Pons (tissue), 1 donor: ENCODE measurements at places on chromosomes 5 and 9.
A peak's percentile ranks its signal among the peaks of the same experiment; 100 is the strongest.

DNA sequence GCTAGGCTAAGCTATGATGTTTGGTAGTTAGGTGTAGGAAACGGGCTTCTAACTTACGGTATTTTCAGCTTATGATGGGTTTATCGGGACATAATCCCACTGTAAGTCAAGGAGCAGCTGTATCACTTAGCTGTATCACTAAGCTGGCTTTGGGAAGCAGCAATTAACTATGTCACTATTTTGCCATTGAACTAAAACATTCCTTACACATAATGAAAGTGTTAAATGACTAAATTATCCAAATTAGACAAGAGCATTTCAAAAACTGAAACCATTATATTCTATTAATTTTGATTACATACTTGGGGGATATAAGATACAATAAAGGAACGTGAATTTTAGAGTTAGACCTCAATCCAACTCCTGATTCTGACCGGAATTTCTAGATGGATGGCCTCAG is 188.3 kb downstream of the AGTPBP1 start:
- no peak for DNase-seq

GRCh38 chr5:36885566-36886485 is 9.3 kb downstream of the NIPBL start:
- DNase-seq: no peak

DNA sequence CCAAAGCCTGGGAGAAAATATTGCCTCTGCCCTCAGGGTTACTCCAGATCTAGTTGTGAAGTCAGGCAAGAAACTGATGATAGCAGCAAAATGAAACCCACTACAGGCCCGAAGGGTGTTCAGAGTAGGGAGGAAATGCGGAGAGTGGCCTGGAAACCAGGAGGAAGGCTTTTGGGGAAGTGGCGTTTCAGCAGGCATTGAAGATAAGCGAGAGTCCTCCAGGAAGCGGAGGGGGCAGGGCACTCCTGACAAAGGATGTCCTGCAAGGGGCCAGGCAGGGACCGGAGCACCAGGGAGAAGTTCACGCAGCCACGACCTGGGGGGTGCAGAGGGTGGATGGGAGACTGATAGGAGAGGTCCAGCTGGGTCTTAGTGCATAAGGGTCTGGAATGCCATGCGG is 7.8 kb upstream of the FOXI1 start:
- DNase-seq: peak; percentile 17

DNA sequence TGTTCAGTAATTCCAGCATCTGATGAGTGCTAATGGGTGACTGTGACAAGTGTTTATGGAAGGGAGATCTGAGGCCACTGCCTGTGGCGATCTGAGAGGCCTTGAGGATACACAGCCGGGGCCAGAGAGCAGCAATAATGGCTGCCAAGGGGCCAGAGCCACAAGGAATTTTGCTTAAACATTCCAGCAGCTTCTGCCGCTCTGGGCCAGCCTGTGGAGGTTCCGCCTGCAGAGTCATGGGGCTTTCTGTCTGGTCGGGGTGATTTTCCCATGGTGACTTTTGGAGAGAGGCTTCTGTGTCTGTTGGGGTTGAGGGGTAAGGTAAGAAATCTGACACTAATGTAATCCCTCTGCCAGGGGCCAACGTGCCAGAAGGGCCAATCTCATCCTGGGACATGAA is 353.5 kb downstream of the ADAMTS6 start:
- DNase-seq: no peak

DNA sequence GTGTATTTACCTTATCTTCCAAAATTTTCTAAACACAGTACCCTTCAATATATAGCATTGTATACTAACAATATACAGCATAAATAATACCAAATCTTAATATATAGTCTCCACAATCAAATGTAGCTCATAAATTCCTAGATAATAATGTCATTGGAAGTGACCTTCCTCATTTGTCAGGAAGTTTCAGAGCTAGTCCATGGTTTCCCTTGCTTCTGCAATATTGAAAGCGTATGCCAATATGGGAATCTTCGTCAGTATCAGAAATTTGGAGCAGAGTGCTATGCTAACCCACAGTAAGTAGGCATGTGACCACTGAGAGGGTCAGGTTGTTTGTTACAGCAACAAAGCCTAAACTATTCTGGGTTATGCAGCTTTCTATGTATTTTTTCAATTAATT is 774.9 kb upstream of the CDH10 start:
- no peak for DNase-seq

GRCh38 chr5:148834689-148835088 is 8.3 kb downstream of the ADRB2 start:
- no peak for DNase-seq

DNA sequence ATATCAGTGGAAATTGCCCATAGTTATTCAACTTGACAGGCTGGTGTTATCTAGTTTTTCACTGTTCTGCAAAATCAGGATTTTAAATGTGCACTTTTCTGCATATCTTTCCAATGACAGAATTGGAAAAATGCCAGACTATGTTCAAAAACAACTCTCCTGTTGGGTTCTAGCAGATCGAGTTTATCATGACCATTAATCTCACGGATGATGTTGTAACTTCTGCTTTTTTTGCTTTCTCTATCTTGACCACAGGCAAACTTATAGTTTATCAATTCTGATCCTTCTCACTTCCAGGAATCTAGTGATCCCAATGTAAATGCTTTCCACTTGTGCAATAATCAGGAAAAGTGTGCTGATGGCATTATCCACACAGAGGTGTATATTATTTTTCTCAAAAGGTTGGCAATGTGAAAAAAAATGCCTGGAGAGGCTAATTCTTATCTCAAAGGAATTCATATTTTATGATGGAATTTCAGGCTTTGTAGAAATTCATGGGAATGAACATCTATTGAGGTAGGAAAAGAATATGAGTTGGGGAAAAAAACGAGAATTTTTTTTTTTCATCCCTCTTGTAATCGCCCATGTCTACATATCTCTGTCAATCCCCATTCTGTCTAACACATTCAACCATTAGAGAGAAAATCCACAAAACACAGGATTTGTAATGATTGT is 73.6 kb upstream of the DAB2 start:
- DNase-seq: no peak

GRCh38 chr5:58246461-58246944 is 213.4 kb downstream of the PLK2 start:
- no peak for DNase-seq

DNA sequence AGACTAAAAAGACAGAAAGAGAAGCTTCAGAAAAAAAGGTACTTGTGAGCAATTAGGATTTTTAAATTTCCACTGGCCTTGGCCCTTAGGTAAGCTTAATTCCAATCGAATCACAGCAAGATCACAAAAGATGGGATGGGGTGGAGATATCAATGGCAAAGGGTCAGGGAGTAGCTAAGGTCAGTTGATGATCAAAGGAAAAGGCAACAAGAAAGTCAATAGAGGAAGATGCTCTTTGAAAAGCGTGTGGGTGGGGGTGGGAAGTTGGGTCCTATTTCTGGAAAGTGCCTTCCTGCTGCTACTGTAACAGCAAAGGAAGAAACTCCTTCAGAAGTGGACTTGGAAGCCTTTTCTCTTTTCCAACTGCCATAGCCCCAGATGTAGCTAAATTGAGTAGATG is 7.3 kb downstream of the C1QTNF3 start:
- no peak for DNase-seq

DNA sequence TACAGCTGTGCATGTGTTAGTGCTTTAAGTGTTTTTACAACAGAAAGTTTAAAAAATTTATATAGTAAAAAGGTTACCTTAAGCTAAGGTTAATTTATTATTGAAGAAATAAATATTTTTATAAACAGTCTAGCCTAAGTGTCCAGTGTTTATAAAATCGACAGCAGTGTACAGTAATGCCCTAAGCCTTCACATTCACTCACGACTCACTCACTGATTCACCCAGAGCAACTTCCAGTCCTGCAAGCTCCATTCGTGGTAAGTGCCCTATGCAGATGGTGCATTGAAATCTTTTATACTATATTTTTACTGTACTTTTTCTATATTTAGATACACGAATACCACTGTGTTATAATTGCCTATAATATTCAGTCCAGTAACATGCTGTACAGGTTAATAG is 159.1 kb downstream of the ROR2 start:
- DNase-seq: no peak

DNA sequence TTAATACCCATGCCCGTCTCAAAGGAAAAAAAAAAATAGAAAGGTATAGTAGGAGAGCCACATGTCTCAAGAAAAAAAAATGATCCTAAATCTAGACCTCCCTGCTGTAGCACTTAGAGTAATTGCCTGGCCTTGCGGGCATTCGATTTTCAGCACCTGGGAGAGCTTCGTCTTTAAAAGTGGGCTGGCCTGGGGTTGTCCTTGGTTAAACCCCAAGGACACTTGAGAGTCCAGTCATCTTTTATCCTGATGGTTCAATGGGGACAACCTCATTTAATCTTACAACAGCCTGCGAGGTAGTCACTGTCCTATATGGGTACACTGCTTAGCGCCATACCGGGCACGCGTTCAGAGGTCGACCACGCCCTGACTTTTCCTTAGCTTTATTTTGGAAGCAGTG is 60.1 kb downstream of the MAT2B start:
- no peak for DNase-seq

- no peak for DNase-seq
Measured at GRCh38 chr5:104267320-104268015, 704.9 kb upstream of the NUDT12 start.

GRCh38 chr9:2028888-2029287 is 13.7 kb downstream of the SMARCA2 start:
- no peak for DNase-seq

- no peak for DNase-seq
Measured at GRCh38 chr9:88745276-88746001, 210.5 kb downstream of the NXNL2 start.

- DNase-seq: no peak
Measured at GRCh38 chr5:107774316-107774715, 103.6 kb upstream of the EFNA5 start.

DNA sequence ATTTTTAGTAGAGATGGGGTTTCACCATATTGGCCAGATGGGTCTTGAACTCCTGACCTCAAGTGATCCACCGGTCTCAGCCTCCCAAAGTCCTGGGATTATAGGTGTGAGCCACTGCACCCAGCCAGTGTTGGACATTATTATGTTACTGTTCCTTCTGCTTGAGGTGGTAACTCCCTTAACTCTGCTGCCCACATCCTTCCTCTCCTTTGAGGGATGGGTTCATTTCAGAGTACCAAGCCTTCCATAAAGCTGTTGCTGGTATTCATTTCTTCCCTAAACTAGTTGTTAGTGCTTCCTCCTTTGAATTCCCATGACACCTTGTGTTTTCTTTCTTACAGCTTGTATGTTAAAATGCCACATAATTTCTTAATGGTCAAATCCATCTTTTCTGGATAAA is 54.0 kb downstream of the CTNNA1 start:
- DNase-seq: no peak

DNA sequence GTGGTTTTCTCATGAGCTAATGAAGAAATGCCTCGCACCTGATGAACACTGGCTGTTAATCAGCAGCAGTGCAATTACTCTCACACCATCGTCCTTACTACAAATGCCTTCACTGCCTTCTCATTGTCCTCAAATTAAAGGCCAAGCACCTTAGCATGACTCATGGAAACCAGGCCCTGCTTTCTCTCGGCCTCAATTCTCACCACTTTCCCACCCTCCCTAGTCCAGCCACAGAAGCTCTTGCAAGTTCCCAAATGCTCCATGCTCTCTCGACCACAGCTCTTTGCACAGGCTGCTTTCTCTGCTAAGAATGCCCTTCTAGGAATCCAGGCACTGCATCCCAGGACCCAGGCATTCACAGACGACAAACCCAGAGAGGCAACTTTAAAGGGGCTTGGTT is 94.6 kb upstream of the KLF4 start:
- no peak for DNase-seq
